Activated T-cell treated with anti-CD3 and anti-CD28 coated beads for 24 hours (primary cell): ENCODE measurements at places on chromosomes 16 and 17.
A peak's percentile ranks its signal among the peaks of the same experiment; 100 is the strongest.

GRCh38 chr17:76597156-76598003 lies 11.7 kb upstream of the ST6GALNAC2 start:
- DNase-seq: no peak

GRCh38 chr17:81333616-81334368 lies 38.7 kb upstream of the SLC38A10 start:
- DNase-seq: no peak

GRCh38 chr17:60601447-60602384 lies 1.7 kb downstream of the PPM1D start:
- DNase-seq: peak; percentile 29

DNA sequence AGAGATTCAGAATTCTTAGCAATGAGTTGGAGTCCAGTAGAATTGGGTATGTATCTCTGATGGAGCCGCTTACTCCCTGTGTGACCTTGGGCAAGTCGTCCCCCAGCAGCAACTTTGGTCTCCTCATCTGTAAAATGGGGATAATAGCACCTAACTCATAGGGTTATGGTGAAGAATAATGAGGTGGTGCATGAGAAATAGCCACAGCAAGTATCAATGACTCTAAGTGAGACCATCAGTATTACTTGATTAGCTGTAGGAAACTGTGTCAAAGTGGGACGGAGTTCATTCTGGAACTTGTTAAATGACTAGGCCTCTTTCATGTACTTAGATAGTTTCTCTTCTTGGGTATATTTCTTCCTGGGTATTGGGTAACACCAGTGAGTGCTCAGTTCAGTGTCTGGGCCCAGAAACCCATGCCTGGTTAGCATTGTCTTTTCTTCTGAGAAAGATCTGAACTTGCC lies 6.4 kb downstream of the PRKCB start:
- no peak for DNase-seq

DNA sequence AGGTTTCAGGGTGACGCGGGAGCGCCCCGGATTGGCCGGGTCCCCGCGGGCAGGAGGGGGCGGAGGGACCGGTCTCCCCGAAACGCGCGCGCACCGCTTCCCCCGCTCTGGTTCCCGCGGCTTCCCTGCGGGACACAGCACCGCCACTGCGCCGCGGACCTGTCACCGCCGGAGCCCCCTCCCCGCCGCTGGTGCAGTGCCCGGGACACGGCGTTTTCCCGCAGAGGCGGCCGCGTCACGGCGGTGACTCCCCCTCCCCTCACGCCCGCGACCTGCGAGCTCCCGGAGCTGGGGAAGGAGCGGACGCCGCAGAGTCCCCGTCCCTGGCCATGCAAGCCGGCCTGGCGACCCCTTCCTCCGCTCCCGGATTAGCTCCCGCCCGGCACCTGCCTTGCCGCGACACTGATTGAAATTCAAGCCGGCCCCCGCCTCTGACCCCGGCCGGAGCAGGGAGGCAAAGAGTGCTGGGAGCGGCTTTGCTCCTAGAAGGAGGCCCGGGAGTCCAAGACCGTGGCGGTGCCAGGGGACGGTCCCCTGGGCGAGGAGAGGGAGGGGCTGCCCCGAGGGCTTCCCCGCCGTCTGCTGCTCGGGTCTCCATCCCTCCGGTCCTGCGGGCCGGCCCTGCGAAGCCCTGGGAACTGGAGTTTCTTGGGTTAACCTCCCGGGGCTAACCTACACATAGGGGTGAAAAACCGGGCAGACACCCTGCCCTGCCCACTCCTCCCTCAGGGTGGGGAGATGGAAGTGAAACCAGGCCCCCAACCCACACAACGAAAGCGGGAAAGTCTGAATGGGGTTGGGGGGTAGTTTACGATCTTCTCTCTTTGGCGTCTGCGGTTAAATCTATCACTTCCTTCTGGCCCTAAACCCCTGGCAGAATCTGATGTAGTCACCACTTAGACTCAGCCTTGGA lies 1.0 kb downstream of the RHBDL3 start:
- no peak for DNase-seq

DNA sequence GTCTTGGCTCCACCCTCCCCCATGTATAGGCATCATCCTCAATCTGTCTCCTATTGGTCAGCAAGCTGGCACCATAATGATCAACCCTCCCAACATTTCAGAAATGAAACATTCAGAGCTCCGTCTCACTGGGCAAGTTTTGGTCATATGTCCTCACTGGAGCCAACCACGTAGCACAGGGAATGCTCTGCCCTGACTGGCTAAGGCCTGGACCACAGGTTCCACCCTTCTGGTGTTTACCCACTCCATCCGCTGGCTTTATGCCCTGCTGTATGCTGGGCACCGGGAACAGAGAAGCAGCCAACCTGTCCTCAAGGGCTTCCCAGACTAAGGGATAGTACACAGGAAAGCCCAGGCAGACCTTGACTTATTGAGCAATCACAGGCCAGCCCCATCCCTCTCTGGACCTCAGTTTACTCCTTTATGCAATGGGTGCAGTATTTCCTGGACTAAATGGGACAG lies 20.5 kb downstream of the MYO15A start:
- DNase-seq: no peak

- no peak for DNase-seq
Measured at GRCh38 chr16:67845291-67846062, 1.3 kb upstream of the NUTF2 start.

GRCh38 chr17:34567691-34568465 lies 11.5 kb upstream of the TMEM132E start:
- DNase-seq: no peak

GRCh38 chr16:3047387-3047720 lies 993 bp downstream of the MMP25 start:
- DNase-seq: no peak

- peak; percentile 73 for DNase-seq
Measured at GRCh38 chr16:56609463-56609921, 1.1 kb downstream of the MT2A start.

- no peak for DNase-seq
Measured at GRCh38 chr16:80046848-80047247, 446.3 kb upstream of the MAF start.

- DNase-seq: no peak
Measured at GRCh38 chr16:62102588-62102987, 66.3 kb upstream of the CDH8 start.

- no peak for DNase-seq
Measured at GRCh38 chr17:47862621-47863440, 11.9 kb upstream of the SP6 start.

DNA sequence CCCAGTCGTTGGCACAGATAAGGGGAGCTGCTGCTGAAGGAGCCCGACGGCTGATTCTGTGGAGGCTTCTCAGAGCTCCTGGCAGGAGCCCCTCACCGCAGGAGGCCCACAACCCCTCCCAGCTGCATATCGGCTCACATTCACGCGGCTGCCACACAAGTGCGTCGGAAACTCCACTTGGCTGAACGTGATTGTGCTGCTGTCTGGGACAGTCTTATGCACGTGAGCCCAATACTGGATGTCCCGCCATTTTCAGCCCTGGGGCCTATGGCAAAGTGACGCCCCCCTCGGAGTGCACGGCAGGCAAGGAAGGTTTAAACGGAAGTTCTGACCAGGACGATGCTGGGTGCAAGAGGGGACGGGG lies 8.7 kb upstream of the PITPNA start:
- no peak for DNase-seq

DNA sequence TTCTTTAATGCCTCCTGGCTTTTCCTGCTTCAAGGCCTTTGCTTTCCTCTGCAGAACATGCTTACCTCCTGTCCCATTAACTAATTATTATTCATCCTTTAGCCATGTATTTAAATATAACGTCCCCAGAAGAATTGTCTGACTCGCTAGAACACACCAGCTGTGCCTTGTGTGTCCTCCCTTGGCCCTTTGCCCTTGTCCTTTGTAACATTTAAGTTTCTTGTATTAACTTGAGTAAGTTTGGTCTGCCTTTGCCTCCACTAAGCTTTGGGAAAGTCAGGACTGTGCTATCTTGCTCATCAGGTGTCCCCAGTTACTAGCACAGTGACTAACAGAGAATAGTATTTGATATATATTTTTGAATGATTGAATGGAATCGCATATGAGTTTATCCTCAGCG lies 29.6 kb upstream of the ABCA9 start:
- no peak for DNase-seq

DNA sequence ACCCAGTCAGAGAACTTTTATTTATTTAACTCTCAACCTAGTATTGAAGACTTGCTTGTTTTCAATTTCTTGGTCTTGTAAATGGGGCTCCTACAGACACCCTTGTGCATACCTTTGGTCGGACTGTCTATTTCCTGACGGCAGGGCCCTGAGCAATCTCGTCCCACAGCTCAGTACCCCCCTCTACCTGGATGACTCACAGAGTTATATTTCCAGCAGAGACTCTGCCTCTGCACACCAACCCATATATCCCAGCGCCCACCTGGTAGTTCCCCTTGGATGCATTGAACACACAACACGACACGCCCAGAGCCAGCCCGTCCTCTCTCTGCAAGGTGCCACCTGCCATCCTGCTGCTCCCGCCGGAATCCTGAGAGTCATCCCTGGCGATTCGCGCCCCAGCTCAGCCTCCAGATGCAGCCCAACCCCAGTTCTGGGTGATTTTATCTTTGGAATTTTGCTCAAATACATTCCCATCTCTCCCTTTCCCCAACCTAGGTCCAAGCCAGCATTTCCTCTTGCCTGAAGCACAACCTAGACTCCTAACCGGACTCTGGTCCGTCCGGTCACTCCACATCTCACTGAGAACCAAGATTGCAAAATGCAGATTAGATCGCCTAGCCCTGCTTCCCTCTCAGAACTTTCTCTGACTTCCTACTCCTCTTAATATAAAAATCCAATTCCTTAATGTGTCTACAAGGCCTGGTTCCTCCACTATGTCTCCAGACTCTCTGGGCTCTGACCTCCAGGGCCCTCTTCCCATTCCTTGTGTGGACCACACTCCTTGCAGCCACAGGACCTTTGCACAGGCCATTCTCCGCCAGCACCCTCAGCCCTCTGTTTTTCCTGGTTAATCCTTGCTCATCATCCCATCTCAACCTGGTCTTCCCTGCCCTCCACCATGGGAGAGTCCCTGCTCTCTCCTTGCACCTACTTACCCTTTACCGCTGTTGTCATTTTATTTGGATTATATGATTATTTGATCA lies 129.2 kb downstream of the SEC14L1 start:
- no peak for DNase-seq

- DNase-seq: peak; percentile 78
Measured at GRCh38 chr17:78253946-78254672, 22.7 kb downstream of the TMEM235 start.

GRCh38 chr17:27446569-27447301 lies 9.5 kb upstream of the KSR1 start:
- DNase-seq: no peak

GRCh38 chr17:34725008-34725407 lies 145.6 kb downstream of the TMEM132E start:
- no peak for DNase-seq

DNA sequence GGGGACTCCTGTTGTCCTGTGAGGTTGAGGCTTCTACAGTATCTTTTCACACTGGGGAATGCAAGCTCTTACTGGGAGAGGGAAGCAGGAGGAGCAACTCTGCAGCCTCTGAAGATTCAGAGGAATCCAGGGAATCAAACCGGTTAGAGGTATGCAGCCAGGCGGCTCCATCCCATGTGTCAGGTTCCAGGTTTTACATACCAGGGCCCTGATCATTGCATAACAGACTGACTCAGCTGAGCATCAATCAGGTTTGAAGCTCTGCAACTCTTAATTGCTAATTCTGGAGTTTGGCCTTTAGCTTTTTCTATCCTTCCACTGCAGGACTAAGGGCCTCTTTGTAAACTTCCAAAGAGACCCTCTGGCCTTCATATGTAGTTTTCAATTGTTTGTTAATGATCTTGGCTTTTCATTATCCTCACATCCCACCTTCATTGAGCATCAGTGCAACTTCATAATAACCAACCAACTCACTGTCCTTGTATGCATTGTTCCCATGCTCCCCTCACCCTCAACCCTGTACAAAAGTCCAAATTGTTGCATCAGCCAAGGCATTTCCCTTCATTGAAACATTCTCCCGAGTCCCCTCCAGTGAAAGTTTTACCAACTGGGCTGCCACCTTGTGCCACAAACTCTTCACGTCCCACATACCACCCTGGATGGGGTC lies 59.7 kb upstream of the DHX40 start:
- DNase-seq: no peak

DNA sequence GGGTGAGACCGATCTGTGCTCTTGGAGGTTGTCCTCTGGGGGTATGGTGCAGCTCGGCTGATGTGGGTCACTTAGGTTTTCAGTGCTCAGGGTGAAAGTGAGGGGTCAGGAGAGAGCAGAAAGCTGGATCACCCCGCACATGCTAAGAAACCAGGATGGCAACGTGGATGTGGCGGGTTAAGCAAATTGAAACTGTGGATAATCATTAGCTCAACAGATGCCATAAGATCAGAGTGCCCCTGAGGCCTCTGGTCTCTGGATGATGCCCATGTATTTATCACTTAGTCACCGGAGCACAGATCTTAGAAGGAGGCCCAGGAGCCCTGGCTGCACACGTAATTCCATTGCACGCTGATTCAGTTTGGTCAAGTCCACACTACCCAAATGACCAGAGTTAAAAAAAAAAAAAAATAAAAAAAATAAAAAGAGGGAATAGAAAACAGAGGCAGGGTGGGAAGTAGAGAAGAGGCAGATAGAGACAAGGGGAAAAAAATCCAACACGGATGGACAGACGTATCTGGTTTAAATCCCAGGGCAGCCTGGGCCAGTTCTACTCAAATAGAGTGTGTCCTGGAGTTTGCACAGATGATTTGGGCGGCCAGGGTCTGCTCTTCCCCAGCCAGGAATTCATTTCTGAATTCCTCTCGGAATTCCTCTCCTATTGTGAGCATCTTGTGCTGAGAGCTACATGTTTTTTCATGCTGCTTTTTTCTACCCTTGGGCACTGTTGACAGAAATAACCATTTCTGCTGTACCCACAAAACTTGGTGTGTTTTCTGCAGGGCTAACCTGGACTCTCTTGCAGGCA lies 378.3 kb downstream of the CPPED1 start:
- DNase-seq: no peak

GRCh38 chr17:37676115-37676925 lies 33.1 kb upstream of the DDX52 start:
- DNase-seq: no peak

DNA sequence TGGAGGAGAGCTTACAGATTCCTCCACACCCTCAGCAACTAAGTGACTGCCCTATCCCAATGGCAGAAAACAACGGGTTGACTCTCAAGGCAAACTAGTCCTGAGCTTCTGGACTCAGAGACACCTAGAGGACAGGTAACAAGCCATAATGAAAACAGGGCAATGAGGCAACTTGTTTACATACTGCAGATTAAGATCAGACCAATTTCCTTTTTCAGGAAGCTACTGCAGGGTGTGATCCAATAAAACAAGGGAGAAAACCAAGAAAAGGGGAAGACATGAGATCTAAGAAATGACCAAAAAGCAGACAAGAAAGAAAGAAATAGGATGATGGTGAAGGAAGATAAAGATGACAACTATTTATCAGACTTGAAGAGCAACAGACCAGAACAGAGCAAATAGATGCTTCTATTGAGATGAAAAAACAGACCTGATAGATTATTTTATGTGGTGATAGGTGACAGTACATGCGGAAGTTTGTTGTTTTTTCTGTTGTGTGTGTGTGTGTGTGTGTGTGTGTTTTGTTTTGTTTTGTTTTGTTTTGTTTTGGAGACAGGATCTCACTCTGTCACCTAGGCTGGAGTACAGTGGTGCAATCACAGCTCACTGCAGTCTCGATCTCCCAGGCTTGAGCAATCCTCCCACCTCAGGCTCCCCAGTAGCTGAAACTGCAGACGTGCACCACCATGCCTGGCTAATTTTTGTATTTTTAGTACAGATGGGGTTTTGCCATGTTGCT lies 120.7 kb downstream of the GAS7 start:
- DNase-seq: no peak
